ENCODE measurements at places on chromosomes 2 and 18.

DNA sequence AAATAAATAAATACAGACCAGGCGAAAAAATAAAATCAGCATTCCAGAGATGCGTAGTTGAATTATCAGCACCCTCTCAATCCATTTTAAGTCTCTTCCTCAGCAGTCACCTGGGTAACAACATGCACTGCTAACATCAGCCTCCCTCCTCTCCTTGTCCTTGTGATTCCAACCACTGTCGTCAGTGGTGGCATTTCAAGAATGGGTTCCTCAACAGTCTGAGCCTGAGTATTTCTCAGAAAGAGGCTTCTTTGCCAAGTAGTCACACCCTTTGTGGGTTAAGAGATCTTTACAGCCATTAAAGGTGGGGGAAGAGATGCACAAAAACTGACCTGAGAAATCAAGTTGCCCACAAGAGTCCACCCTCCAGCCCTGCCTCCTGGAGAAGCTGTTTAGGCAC lies 39.0 kb downstream of the NOL10 start:
- DNase-seq = no peak

DNA sequence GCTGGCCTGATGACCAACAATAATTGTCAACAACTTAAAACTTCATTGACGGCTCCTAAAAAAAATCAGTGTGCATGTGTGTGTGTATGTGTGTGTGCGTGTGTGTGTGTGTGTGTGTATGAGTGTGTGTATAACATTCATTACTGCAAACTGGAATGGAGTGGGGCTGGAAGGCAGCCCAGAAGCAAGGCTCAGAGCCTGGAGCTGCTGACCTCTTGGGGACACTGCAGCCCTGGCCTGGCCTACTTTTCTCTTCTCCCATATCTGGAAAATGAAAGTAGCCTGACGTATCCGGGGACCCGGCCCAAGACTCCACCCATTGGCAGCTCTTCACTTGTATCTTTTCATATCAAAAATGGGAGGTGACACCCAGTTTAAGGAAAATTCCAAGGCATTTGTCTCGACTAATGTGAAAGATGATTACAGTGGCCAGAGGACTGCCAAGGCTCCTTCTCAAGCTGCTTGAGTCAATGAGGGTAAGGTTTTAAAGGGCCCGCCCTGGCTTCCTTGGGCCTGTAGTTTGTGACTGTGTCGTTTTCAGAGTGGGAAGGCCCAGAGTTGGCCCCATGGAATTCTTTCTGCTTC lies 72.4 kb upstream of the IL1R1 start:
- no peak for DNase-seq

- DNase-seq = no peak
Observed at GRCh38 chr2:186551323-186552050, 38.4 kb upstream of the ITGAV start.

GRCh38 chr2:41999128-41999480 lies 48.7 kb upstream of the PKDCC start:
- no peak for DNase-seq

- no peak for DNase-seq
Observed at GRCh38 chr2:197940382-197940781, 136.0 kb downstream of the PLCL1 start.

DNA sequence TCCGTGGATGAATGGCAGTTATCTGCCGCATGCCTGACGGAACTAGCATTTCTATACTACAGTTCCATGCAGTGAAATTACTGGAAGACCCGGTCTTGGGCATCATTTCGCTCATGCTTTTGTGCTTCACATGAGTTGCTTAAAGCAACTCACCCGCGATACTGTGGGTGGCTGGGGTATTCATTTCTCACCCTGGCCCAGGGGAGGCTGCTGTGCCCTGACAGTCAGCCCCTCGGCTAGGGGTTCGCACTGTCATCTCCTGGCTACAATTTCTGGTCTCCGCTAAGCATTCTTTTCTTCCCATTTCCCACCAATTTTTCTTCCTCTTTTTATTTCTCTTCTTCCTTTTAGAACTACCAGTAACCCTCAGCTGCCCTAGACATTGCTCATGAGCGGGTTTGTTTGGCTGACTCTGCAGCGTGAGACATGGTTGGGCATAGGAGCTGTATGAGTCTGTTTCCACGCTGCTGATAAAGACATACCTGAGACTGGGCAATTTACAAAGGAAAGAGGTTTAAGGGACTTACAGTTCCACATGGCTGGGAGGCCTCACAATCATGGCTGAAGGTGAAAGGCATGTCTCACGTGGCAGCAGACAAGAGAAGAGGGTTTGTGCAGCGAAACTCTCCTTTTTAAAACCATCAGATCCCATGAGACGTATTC lies 16.5 kb upstream of the CNDP2 start:
- no peak for DNase-seq

DNA sequence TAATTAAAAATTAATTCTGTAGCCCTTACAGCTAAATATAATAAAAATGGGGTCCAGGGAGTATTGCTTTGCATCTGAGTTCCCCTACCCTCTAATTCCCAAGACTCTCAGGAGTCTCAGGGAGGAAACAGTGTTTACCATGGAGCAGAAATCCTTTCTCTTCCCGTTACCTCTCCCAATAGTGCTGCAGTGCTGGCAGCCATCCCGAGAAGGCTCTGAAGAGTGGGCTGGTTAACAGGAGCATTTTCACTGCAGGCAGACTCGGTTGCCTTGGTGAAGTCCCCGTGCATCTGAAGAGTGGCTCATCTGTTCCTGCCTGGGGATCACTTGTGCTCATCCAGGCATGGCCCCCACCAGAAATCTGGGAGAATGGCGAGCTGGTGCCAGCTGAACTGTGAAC lies 41.8 kb upstream of the TMEM178A start:
- no peak for DNase-seq

GRCh38 chr2:191797500-191797899 lies 49.4 kb downstream of the CAVIN2 start:
- no peak for DNase-seq

GRCh38 chr2:37489536-37489935 lies 145.1 kb downstream of the QPCT start:
- DNase-seq = no peak

DNA sequence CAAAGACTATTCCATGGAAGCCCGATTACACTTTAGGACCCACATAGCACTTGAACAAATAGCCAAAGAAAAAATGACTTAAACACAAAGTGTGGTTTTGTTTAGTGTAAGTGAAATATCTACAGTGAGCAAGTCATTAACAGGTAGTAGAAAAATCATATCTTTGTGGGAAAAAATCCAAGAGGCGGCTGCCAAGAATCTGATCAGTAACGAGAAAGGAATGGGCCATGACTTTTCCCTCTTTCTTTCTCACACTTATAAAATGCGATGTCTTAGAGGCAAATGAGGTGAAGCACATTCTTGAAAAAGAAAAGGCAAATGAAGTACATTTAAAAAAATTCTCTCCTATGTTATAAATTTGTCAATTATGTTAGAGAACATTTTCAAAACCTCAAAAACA lies 12.9 kb upstream of the GEMIN6 start:
- DNase-seq = no peak

DNA sequence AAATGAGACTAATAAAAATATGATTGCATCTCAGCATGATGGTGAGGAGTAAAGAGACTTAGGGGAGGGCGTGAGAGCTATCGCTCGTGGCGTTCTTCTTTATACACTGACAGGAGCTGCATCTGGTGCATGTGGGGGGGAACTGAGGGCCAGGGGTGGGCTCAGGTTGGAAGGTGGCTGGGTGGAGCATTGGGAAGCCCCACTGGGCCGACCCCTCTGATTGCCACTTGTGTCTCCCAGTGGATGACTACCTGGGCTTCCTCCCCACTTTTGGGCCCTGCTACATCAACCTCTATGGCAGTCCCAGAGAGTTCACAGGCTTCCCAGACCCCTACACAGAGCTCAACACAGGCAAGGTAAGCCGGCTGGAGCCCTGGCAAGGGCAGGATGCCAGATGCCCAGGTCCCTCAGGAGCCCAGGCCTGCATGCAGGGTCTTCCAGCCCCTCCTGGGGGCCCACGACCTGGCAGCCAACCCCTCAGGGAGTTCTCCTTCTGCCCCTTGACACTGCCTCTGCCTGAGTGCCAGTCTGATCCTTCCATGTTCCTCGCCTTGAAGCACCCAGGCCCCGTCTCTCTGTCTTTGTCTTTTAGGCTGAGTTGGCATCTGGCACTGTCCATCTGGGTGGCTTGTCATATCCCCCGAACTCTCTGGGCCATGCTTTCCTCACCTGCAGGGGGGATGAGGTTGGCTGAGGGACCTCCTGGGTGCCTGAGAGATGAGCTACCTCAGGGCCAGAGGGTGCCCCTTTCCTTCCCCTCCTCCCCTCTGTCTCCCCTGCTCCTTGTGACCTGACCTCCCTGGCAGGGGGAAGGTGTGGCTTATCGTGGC lies 97.7 kb downstream of the DYSF start:
- DNase-seq = no peak

GRCh38 chr2:43754180-43754579 lies 19.7 kb upstream of the DYNC2LI1 start:
- no peak for DNase-seq

- no peak for DNase-seq
Observed at GRCh38 chr2:195633573-195633870, 23.5 kb upstream of the SLC39A10 start.

- peak; percentile 59 for DNase-seq
Observed at GRCh38 chr2:11248-11941, 34.9 kb downstream of the FAM110C start.

DNA sequence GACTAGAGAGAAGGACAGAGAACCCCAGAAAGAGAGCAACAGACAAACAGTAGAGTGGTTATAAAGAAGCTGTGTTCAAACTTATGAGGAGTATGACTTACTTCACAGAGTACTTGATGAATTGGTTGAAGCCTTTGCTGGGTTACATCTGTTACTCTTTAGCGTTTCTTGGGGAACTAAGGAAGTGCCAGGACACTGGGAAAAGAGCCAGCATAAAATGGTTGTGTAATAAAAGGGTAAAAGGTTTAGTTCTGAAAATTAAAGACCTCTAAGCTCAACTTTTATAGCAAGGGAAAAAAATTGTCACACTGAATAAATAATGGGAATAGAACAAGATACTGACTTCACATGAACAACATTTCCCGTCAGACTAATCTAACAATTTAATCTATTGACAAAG lies 17.0 kb upstream of the STAT4 start:
- no peak for DNase-seq

DNA sequence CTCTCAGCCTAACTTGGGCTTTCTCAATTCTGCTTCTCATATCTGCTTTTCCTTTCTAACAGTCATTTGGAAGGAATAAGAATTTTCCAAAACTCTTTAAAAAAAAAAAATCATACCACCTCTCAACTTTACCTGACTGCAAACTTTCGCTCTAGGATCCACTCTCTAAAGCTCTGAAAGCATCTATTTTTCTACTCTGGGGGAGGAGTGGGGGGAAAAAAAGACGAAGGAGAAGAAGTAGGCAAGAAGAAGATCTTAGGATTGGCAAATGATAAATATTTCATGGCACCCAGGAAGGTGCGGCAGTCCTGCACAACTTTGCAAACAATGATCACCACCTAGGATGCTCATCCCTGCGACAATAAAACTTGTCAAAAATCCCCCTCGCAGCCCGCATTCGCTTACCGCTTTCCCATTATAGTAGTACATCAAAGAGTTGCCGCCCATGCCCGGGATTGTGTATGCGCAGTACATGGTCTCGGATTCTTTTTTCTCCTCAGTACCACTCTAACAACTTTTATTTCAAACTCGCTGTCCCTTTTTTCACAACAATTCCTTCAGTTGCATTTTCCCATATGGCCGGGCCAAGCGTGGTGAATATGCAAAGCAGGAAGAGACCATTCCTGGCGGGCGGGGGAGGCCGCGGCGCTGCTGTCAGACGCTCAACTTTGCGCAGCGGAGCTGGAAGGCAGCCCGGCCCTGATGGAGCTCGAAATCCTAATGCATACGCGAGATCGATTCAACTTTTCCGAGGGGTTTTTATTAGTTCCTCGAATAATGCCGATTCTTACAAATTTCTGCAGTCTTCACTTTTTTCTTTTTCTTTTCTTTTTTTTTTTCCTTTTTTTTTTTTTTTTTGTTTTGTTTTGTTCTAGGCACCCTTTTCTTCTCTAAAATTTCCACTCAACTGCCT lies 266.5 kb downstream of the TCF4 start:
- DNase-seq = peak; percentile 22

DNA sequence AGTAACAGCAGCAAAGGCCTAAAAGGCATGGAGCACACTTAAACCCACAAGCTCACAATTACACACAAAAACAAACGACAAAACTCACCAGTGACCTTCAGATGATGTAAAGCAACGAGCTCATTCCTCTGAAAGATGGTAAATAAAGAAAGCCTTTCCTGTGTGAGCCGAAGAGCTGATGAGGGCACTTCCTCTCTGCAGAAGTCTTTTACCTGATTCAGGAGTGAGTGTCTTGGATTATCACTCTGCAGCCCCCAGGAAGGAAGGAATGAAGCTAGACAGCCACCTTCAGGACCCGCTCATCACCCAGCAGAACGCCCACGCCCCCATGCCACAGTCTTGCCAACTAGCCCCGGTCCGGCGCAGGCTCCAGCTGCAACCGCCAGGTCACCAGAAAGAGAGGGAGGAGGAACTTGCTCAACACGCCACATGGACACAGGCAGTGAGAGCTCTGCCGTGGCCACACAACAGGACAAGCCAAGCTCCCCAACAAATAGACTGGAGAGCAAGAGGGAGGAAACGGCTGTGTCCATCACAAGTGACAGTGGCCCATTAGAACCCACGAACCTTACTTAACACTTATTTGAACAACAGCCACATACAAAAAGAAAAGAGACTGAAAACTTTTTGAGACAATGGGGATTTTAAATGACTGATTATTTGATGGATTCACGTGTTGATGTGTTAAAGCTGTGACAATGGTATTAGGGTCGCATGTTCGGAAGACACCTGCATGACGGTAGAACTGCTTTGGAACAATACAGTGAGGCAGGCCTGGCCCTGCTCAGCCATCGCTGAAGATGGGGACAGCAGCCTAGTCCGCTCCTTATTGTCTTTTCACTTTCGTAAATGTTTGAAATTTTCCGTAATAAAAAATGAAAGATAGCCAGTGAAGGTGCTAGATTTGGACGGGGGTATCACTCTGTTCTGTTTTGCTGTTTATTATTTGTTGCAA lies 127.3 kb downstream of the HDAC4 start:
- DNase-seq = no peak

- DNase-seq = no peak
Observed at GRCh38 chr2:240856151-240856980, 12.3 kb upstream of the AGXT start.

GRCh38 chr18:8608795-8609658 lies at the start of gene RAB12:
TSS of gene RAB12 (plus strand) at chr18:8609437. CDS start at chr18:8609440, 3 bp downstream.
- peak; percentile 78 for DNase-seq

DNA sequence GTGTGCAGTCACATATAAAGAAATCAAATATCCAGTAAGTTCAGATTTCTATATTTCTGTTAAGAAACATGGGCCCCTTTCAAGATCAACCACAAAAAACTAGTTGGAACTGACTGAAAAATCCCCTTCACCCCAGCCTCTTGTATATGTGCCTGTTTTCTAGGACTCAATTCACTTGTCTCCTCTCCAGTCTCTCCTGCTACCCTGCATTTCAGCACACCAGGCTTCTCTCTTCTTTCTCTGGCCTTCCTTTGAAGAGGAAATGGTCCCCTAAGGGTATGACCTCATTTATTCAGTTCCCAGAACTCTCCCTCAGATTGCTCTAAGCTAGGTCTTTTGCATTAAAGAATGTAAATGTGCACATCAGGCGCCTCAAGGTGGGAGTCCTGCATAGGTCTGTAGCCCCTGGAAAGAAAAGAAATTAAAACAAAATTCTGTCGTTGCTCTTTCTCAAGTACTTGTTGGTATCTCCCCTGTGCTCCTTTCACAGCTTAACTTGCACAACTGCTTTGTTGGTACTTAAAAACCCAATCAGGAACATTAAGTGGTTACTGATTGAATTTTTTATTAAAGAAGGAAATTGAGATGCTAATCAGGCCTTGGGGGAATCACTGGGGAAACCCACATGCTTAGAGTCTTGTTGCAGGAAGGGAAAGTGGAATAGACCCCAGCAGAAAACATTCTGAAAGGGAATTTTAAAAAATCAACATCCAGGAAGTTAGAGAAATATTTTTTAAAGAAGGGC lies 278.4 kb downstream of the AGPS start:
- DNase-seq = no peak

Data from stimulated activated CD8-positive, alpha-beta memory T cell treated with anti-CD3 and anti-CD28 coated beads, Interleukin-2, amount 100 ng/mL, for 48 hours (primary cell).